ENCODE measurements at places on chromosomes 11 and 22. TPM values are rescaled to one million over a fixed set of nuclear protein-coding genes. Genes with fewer than 3 reads are reported as not detected.

DNA sequence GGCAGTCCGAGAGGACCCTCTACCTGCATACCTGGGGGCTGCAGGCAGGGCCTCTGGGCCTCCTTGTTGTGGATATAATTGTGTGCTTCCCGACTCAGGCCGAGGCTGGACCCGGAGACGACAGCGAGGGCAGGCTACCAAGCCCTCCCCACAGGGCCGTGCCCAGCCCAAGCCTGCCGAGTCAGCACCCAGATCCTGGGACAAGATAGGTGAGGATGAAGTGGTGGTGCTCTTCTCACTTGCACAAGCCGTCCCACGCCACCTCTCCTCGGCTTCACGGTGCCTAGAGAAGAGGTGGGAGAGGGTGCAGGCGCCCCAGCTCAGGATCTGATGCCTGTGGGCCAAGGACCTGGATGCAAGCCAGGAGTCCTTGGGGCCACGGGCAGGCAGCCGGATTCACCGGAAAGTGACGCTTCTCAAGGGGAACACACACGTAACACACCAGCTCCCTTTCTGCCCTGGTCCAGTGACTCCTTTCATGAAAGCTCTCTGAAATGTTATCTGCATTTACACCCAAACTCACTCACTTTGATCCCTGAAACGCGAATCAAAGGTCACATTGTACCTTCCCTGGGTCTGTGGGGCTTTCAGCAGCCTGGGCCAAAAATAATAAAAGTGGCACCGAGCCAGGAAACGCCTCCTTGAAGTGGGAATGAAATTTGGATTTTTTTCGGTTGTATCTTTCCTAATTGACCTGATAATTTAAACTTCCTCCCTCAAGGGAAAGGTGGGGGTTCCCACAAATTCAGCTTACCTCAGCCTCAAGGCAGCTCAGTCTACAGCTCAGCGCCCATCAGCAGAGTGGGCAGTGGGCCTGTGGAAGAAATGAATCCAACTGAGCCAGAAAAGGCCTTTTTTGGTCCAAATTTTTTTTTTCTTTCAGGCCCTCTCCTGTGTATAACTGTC is 1.1 kb upstream of the GNB1L start:
- no peak for DNase-seq

GAB4 gene
- total RNA-seq = not detected

MRGPRE gene
- total RNA-seq = not detected

- DNase-seq = no peak
Measured at GRCh38 chr22:26656891-26657851, at the start of gene MIAT. TSS of gene MIAT (plus strand) at chr22:26657588.

GRCh38 chr11:45906096-45906682 is 882 bp downstream of the FREY1 start:
- no peak for DNase-seq

ACER3 gene
- 22.1 TPM for total RNA-seq

GUCY1A2 gene
- total RNA-seq = 1.4 TPM

- no peak for DNase-seq
Measured at GRCh38 chr11:64916040-64916774, 802 bp downstream of the ATG2A start.

- DNase-seq = no peak
Measured at GRCh38 chr11:46322759-46323158, 24.5 kb upstream of the DGKZ start.

- no peak for DNase-seq
Measured at GRCh38 chr11:2882396-2883110, 3.0 kb downstream of the CDKN1C start.

CARD18 gene
- total RNA-seq = not detected

DNA sequence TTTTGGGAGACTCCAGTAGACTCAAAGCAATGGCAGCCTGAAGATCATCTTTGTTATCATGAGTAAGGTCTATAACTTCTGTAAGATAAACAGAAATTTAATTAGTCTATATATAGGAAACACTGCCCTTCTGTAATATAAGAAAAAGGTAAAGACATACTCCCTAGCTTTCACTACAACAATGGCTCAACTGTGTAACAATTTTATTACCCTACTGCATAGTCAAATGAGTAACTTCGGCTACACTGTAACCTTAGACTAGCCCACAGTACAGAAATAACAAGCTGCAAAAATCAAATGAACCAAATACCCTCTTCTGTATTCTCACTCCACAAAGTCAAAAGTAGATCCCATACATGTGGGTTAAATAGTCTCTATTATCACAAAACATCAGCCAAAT is 33.7 kb downstream of the USP28 start:
- no peak for DNase-seq

DNA sequence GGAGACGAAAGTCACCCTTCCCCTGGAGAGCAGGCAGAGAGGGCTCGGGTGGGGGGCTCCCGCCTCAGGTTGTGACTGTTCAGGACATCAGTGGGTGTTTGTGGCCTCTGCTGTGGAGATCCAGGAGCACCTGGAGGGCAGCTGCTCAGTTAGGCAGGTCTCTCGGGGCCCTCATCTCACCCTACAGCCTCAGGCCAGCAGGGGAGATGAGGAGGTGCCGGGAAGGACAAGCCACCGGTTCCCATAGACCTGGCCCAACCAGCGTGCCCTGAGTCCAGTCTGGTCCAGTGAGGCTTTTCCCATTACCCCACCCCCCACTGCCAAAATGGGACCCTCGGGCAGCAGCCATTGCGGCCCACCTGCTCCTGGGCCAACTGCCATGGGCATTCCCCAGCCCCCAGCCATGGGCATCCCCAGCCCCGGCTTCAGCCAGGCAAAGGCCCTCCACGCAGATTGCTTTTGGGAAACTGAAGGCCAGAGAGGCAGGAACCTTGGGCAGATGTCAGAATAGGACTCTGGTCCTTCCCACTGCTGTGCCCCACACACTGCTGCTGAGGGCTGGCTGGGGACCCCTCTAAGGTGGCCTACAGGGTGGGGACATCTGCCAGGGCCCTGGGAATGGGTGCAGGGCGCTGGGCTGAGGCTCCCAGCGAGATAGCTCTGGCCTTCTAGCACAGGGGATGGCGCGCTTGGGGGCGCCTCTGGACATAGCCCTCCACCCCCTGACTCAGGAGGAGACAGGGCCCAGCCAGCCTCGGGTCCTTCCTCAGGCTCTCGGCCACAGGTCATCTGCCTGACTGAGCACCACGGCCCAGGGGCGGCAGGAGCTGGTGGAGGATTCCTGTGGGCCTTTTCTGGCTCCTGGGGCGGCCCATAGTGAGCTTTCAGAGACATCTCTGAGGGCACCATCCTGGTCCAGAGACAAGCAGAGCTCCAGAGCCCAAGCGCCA is 4.8 kb downstream of the PIM3 start:
- no peak for DNase-seq
